ENCODE measurements at places on chromosomes 5 and 9.

- H3K36me3 ChIP-seq = no peaks in the 10 kb centered on the region
- H3K4me1 ChIP-seq = no peaks in the 10 kb centered on the region
- no peak overlapping the region for H3K27ac ChIP-seq
- no peaks in the 10 kb centered on the region for H3K27me3 ChIP-seq
Observed at GRCh38 chr9:81609782-81610739, 79.3 kb downstream of the TLE1 start.

DNA sequence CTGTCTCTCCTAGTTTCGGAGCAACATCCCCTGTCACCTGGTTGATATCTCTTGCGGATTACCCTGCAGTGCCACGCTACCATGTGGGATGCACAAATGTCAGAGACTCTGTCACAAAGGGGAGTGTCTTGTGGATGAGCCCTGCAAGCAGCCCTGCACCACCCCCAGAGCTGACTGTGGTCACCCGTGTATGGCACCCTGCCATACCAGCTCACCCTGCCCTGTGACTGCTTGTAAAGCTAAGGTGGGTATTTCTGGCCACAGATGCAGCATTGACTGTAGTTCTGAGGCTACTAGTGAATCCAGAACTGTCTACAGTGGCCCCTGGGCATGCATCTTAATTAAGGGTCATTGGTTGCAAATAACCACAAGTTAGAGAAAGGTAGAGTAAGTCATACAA lies 50.8 kb downstream of the AQP7 start:
- no peak overlapping the region for H3K27ac ChIP-seq
- no peaks in the 10 kb centered on the region for H3K4me1 ChIP-seq
- peaks cover 47% of the 10 kb centered on the region for H3K36me3 ChIP-seq
- DNase-seq = no peak

GRCh38 chr5:167512111-167512510 lies 779.3 kb upstream of the WWC1 start:
- H3K27me3 ChIP-seq = no peaks in the 10 kb centered on the region
- H3K36me3 ChIP-seq = no peaks in the 10 kb centered on the region
- no peak overlapping the region for H3K4me3 ChIP-seq
- H3K27ac ChIP-seq = no peak overlapping the region
- no peak for DNase-seq
- H3K4me1 ChIP-seq = no peaks in the 10 kb centered on the region

GRCh38 chr9:122228568-122229484 lies at the start of gene LHX6:
Gene LHX6, minus strand, starts transcription at chr9:122228957. Its CDS starts 217 bp downstream, at chr9:122228740.
- H3K27ac ChIP-seq = no peak within 1 kb of the TSS
- peak; percentile 59 for DNase-seq
- peaks cover 9% of the 10 kb centered on the region for H3K4me1 ChIP-seq
- H3K27me3 ChIP-seq = peaks cover 27% of the 10 kb centered on the region

DNA sequence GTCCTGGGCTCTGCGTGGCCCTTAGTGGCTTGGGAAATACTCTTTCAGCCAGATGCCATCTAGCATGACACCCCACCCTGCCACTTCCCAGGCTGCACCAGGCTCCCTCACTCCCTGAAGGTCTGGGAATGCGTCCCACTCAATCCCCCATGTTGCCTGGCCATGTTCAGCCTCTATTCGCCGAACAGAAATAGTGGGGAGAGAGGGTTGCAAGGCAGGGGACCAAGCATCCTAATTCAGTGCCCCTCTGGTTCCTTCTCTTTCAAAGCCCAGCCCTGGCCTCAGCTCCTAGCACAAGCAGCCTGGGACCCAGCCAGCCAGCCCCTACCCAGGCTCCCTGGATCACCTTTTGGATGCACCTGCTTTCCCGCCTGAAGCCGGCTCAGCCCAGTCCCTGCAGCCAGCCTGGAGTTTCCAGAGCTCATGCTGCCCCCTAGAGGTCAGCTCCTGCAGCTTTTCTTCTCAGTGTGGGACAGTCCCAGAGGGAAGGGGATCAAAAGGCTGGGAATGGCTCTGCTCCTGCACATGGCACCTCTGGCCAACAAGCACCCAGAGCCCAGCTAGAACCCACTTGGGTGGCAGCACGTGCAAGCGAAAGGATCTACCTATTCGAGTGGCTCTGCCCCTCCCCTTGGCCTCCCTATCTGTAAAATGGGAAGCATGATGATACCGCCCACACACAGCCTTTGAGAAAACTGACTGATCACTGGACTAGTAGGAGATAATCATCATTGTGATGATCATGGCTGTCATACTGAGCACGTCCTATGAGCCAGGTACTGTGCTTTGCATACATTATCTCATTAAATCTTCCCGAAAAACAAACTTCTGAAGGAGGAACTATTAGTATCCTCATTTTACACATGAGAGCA lies 48.7 kb upstream of the C5orf58 start:
- H3K4me3 ChIP-seq = no peak overlapping the region
- H3K4me1 ChIP-seq = no peaks in the 10 kb centered on the region
- peak; percentile 54 for DNase-seq
- H3K27ac ChIP-seq = no peak overlapping the region
- H3K36me3 ChIP-seq = no peaks in the 10 kb centered on the region

GRCh38 chr5:109410389-109411148 lies 795 bp upstream of the PJA2 start:
- H3K4me1 ChIP-seq = peaks cover 12% of the 10 kb centered on the region

DNA sequence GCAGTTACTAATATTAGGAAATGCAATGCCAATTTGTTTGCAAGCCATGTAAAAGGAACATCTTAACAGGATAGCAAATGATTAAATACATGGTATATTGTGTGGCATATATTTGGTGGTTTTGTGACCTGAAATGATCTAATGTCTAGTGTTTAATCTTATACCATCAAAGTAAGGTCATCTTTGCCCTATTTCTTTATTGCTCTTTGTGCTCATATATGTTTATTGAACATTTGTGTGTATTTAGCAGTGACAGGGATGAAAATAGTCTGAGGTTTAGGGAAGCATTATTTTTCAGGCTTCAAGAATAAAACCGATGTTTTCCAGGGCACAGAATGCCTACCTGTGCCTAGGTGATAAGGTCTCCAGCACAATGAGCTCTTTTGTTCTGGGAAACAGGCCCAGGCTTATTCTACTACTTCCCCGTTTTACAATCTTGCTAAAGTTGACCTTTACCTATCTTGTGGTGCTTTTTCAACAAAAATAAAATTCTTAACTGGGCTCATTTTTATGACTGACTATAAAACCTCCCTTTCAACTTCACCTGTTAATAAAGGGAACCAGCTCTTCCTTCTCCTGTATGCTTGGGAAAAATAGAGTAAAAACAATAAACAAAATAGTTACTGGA lies 105.6 kb upstream of the ANKH start:
- no peaks in the 10 kb centered on the region for H3K4me1 ChIP-seq
- H3K36me3 ChIP-seq = no peaks in the 10 kb centered on the region
- H3K4me3 ChIP-seq = no peak overlapping the region
- no peak for DNase-seq
- no peaks in the 10 kb centered on the region for H3K27me3 ChIP-seq
- H3K27ac ChIP-seq = no peak overlapping the region

GRCh38 chr5:56522960-56523359 lies 289.8 kb upstream of the ANKRD55 start:
- no peaks in the 10 kb centered on the region for H3K36me3 ChIP-seq
- no peak for DNase-seq
- no peak overlapping the region for H3K4me3 ChIP-seq
- no peak overlapping the region for H3K27ac ChIP-seq
- peaks cover 9% of the 10 kb centered on the region for H3K27me3 ChIP-seq

DNA sequence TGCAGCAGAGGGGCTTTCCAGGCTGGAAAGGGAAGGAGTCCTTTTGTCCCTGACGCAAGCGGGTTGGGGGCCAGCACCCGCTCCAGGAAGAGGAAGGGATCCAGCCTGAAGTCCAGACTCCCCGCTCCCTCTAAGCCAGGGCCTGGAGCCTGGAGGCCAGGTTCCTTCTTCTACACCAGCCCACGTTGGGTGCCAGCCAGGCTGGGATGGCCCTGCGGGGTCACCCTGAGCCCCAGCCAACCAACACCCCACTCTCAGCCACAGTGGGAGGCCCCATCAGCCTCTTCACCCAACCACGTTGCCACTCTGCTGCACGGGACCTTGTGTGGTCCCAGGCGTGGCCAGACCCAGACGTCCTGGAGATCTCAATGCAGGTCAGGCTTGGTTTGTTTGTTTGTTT lies 970 bp upstream of the FUT7 start:
- H3K4me1 ChIP-seq = peaks cover 5% of the 10 kb centered on the region
- no peak overlapping the region for H3K27ac ChIP-seq
- no peak overlapping the region for H3K4me3 ChIP-seq
- no peaks in the 10 kb centered on the region for H3K27me3 ChIP-seq
- DNase-seq = no peak

GRCh38 chr5:77928776-77929300 lies 152.7 kb upstream of the TBCA start:
- peaks cover 19% of the 10 kb centered on the region for H3K27me3 ChIP-seq
- no peaks in the 10 kb centered on the region for H3K36me3 ChIP-seq
- DNase-seq = no peak
- no peak overlapping the region for H3K4me3 ChIP-seq
- no peaks in the 10 kb centered on the region for H3K4me1 ChIP-seq

GRCh38 chr9:133234577-133235322 lies 25.7 kb upstream of the OBP2B start:
- H3K36me3 ChIP-seq = no peaks in the 10 kb centered on the region
- peaks cover 35% of the 10 kb centered on the region for H3K4me1 ChIP-seq
- H3K4me3 ChIP-seq = no peak overlapping the region
- DNase-seq = no peak

DNA sequence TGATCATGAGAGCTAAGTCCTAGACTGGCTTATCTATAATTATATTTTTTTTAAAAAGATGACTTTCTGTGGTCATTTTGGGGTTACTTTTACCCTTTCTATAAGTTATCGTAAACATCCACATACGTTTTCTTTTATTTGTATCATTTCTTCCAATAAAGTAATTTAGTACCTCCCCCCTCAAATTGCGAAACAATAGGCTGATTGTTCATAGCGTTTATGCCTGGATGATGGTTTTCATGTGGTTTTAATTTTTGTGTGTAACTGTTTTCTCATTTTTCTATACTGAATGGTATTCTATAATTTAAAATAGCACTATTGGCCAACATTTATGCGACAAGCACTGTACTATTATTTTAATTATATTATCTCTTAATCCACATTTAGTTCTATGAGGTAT lies 44.5 kb downstream of the SMC5 start:
- no peak overlapping the region for H3K27ac ChIP-seq
- no peak for DNase-seq
- no peak overlapping the region for H3K4me3 ChIP-seq
- peaks cover 6% of the 10 kb centered on the region for H3K4me1 ChIP-seq

GRCh38 chr5:76804266-76804665 lies 14.6 kb upstream of the F2RL1 start:
- no peaks in the 10 kb centered on the region for H3K36me3 ChIP-seq
- no peak overlapping the region for H3K27ac ChIP-seq
- peaks cover 11% of the 10 kb centered on the region for H3K4me1 ChIP-seq
- H3K27me3 ChIP-seq = peaks cover 22% of the 10 kb centered on the region

DNA sequence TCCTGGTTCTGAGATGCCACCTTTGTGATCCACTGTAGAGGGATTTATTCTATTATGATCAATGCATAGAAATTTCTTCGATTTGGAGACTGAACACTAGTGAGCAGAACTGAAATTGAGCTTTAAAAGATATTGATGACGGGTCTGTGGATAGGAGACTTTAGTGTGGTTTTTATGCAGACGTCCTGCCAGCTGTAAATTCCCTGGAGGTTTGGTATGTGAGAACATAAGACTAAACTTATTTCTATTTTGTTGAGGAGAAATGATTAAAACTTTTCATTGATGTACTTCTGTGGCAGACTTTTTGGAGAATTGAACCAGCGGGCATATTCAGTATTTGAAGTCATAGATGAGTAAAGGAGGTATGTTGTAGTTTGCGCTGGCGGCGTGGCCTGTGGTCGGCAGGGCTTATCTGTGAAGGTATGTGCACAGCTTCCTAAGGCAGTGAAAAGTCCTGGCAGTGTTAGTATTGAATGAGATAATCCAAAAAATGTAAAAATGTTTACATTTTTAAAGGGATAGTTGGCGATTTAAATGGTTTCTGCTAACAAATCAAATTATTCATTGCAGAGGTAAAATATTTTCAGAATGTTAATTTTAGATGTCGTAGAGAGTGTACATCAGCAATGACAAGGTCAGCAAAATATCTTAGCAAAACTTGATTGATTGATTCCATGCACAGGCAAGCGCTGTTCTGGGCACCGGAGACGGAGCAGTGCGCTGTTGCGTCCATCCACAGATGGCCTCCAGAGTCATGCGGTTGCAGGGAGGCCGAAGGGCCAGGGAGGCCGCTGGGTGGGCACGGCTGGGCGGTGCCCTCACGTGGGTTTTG lies 20.4 kb downstream of the TENT4A start:
- peaks cover 6% of the 10 kb centered on the region for H3K4me1 ChIP-seq
- no peaks in the 10 kb centered on the region for H3K27me3 ChIP-seq
- no peak for DNase-seq
- H3K36me3 ChIP-seq = peaks cover 73% of the 10 kb centered on the region
- no peak overlapping the region for H3K4me3 ChIP-seq
- no peak overlapping the region for H3K27ac ChIP-seq

DNA sequence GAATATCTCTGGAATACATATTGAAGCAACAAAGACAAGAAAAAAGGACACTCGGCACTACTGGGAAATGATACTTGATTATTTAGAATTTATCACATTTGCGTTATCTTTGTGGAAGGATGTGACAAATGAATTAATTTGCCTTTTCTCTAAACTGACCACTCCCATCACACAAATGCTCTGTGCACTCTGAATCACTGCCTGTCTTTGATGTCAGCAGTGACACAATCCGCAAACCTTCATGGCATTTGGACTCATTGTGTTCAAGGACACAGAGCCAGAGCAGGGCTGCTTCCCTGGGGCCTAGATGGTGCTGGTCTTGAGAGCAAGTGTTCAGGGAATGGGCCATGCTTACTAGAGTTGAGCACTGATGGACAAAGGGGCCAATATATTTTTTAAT lies 4.9 kb upstream of the KIF4B start:
- H3K36me3 ChIP-seq = no peaks in the 10 kb centered on the region
- no peak overlapping the region for H3K4me3 ChIP-seq
- H3K4me1 ChIP-seq = peaks cover 3% of the 10 kb centered on the region
- H3K27ac ChIP-seq = no peak overlapping the region
- DNase-seq = no peak
- H3K27me3 ChIP-seq = no peaks in the 10 kb centered on the region

DNA sequence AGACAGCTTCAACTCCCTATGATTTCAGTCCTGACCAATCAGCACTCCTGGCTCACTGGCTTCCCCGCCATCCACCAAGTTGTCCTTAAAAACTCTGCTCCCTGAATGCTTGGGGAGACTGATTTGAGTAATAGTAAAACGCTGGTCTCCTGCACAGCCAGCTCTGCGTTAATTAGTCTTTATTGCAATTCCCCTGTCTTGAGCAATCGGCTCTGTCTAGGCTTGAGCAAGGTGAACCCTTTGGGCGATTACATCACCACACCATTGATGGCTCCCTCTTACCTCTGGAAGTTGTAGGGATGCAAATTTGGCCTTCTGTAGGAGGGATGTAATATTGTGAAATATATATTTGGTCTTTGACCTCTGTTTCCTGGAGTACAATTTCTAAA lies 2.9 kb upstream of the SLC23A1 start:
- H3K27me3 ChIP-seq = no peaks in the 10 kb centered on the region
- no peak for DNase-seq
- no peak overlapping the region for H3K27ac ChIP-seq
- H3K4me3 ChIP-seq = no peak overlapping the region
